ENCODE measurements at places on chromosomes 3 and 15.

DNA sequence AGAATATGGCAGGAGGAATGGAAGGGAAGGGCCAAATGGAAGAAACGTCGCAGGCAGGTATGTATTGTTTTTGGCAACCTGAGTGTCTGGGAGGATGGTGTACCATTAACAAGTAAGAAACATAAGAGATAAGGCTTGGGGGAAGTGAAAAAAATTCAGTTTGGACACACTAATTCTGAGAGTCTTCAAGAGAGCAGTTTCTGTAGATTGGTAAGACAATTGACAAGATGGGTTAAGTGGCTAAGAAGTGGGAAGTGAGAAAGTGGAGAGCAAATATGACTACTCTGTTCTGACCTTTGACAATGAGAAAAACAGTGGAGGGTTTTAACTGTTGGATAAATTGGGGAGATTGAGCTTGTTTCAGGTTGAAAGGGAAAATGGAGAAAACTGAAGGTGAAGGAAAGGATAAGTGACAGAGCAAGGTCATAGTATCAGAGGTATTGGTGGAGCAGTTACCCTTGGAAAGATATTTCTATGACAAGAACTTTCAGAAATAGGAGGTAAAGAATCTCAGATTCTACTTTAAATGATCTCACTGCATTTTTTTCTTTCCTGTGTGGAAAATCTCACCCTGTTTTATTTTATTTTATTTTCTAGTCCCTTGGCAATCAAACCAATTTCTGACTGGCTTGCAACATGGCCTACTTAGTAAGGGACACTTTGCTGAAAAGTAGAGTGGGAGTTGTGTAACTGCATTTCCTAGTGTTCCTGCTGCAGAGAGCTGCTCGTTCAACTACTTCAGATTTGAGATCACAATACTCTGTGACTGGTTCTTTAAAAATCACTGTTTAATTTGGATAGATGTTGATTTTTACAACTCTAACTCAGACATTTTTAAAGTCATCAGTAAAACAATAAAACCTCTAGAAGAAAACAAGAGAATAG lies 23.1 kb upstream of the GABPB1 start:
- no peak for DNase-seq

DNA sequence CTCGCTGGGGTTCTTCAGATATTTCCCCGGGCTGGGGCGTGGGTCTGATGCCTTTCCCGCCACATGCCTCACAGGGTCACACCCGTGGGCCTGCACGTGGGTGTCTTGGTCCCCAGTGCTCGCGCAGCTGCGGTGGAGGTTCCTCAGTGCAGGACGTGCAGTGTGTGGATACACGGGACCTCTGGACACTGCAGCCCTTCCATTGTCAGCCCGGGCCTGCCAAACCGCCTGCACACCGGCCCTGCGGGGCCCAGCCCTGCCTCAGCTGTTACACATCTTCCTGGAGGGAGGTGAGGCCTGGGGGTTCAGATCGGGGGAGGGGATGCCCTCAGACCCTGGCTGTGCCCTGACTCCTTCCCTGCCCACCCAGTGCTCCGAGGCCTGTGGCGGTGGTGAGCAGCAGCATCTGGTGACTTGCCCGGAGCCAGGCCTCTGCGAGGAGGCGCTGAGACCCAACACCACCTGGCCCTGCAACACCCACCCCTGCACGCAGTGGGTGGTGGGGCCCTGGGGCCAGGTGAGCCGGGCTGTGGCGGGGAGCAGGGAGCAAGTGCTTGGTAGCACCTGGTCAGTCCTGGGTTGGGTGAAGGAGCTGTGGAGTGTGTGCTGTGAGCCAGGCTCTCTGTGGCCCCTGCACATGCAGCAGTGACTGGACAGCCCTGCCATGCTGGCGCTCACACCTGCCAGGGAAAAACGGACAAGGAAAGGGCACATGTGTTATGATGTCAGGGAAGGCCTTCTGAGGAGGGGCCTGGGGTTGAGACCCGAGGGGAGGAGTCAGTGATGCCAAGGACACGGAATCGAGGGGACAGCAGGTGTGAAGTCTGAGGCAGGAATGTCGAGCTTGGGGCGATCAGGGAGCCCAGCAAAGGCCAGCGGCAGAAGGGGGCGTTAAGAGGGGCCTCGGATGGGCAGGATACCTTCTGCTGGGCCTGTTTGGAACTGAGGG lies 88.9 kb downstream of the TBC1D2B start:
- DNase-seq, result no peak

DNA sequence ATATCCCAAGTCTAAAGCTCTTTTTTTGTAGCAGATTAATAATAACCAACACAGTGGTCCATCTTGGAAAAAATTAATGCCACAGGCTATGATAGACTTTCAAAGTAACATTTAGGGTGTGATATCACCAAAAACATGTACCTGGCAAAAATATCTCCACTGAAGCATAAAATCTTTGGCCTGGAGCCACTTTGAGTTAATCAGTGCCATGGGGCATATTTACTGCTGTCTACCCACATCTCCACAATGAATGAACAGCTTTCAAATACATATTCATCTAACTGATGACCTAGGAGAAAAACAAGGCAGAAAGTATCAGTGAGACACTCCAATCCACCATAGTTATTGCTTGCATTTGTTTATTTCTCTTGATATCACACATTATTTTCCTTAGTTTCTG lies 296.0 kb upstream of the MDFIC2 start:
- DNase-seq, result no peak

GRCh38 chr3:153456833-153457545 lies 295.0 kb downstream of the RAP2B start:
- no peak for DNase-seq

DNA sequence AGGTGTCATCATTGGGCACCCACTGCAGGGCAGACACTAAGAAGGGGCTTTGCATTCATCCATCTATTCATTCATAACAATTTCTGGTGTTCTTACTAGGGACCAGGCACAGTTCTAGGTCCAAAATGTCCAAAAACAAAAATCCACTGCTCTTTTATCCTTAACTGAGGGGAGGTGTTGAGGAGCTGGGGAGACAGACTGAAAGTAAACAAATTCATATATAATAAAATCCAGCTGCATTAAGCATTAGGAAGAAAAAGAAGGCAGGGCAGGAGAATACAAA lies 1.1 kb downstream of the EIF4E3 start:
- DNase-seq, result no peak

DNA sequence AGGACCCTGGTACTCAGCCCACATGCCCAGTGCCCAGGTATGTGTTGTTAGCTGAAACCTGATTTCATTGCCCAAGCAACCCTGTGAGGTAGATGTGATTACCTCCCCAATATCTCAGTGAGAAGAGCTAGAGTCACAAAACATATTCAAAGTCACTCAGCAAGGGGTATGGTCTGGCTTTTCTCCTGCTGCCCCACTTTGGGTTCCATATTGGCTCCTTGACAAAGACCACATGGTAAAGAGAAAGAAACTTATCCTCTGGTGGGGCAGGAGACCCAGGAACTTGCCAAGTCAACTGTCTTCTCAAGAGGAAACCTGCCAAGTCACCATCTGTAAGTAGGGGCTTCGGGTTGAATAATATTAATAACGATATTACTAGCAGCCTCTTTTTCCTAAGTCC lies 148.3 kb upstream of the LMCD1 start:
- no peak for DNase-seq

- no peak for DNase-seq
These were observed 14.0 kb downstream of the EDEM1 start for GRCh38 chr3:5201536-5201935.

DNA sequence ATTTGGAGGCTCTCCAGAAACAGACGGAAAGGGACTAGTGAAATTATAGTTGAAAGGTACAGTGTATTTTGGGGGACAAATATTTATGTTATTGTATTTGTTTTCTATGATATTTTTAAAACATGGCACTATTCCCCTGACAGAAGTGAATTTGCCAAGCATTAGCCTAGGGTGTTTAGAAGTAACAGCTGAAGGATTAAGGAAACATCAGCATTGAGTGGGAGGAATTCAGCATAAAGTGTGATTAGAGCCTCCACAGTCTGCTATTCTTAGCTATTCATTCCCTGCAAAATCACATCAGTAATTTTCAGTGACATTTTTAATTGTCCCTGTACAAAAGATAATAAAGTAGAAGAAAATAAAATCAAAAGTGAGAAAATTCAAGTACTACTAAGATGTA lies 231.4 kb downstream of the ROBO2 start:
- no peak for DNase-seq

DNA sequence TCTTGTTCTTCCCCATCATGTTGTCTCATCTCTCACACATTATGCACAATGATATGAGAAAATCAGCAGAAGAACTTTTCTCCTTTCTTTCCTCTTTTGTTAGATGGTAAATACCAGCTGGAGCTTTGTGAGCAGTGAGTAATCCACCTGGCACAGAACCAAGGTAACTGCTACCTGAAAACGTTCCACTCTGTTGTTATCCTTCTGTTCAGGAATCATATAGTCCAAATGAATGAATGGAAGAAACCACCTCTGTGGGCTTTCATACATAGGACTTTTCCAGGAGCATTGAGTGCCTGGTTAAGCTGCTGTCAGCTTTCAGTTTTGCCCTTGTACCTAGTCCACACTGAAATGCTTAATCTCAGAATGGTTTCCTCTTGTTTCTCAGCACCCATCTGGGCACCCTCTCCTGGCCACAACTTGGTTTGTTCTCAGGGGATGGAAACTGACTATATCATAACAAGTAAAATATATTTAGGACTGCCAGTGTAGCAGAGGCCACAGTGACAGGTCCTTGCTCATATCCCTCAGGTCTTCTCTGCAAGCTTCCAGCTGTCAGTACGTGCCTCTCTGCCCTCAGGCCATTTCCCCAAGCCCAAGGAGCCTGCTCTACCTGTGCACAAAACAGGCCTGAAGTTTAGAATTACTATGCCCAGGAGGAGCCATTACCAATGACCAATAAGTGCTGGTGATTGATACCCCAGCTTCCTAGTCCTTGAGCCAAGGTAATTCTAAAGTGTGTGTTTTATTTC lies 23.5 kb upstream of the SLC4A7 start:
- no peak for DNase-seq

DNA sequence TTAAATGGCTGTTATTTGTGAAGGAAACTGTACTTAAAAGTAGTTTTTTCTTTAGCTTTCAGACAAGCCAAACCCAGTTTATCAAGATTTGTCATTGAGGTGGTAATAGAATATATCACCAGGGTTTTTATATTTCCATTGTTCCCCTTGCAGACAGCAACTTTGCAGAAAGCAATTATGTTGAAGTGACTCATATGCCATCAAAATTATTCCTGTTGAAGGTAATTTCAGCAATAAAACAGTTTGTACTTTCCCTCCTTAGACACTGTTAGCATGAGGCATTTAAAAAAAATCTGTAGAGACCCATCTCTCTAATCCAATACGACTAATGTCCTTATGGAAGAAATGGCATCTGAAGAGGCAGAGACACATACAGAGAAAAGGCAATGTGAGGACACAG lies 219.0 kb downstream of the NFKBIZ start:
- DNase-seq, result no peak

DNA sequence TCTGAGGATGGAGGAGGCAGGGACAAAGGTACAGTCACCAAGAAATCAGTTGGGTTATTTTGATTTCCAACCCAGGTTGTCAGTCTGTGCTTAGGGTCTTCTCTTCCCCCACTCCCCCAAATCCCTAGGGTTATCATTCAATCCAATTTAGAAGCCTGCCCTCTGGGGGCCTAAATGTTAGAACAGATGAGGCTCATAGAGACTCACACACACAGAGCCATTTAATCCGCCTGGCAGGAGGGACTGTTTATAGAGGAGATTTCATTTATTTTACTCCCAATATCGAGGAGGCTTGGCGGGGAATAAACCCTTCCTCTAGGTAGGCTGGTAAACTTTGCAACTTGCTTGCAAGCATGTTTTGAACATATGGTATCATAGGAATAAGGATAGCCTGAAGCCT lies 52.8 kb downstream of the RHCG start:
- DNase-seq, result no peak

DNA sequence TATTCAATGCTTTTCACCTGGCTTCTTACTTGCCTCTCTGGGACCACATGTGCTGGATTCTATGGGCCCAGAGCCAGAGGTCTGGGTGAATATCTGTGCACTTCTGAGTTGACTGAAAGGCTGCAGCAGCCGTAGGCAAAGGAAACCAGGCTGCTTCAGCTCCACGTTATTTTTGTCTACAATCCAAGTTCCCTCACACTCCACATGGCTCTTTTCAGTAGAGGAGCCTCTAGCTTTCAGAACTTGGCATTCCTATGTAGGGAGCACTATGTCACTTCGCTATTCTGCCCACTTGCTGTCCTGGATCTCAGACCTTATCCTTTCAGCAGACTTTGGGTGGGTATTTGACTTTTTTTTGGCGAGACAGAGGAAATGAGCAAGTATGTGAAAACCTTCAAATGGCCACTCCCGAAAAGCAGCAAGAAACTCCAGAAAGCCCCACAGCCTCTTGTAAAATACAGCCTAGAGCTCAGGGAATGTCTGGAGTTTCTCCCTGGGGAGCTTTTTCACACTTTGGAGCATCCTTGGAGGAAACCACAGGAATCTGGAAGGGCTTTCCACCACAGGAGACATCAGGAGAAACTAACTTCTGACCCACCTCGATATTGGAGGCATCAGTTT lies 80.9 kb downstream of the DUT start:
- no peak for DNase-seq

DNA sequence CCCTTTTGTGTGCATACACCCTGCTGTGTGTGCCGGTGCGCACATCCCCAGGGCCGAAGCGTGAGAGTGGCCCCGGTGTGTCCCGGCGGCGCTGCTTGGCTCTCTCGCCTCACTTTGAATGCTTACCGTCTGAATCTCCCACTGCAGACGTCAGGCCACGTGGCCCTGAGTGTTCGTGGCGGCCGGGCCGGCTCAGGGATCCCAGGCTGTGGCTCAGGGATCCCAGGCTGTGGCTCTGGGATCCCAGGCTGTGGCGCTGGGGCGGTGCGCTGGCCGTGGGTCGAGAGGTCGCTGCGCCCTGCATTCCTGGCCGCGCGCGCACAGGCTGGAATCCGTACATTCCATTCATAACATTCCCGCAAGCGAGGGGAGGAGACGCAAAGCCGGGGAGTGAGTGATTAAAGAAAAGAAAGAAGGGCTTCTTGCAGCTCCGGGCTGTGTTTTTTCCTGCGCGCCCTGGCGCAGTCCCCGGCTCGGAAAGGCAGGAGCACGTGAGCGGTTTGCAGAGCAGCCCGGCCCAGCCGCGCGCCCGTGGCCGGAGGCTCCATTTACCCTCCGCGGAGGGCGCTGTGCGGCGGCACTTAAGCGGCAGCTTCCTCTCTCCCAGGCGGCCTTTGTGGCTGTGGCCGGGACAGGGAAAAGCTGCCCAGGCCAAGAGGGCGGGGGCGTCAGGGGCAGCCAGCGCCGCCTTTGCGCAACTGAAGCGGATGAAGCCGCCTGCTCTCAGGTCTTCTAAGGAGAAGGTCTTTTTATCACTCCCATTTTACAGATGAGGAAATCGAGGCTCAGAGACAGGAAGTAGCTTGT lies 87.0 kb upstream of the ALDH1L1 start:
- no peak for DNase-seq

All from stimulated activated CD8-positive, alpha-beta memory T cell treated with anti-CD3 and anti-CD28 coated beads, Interleukin-12 subunit alpha, Interleukin-12 subunit beta, amount 100 ng/mL, for 4 hours (primary cell).